Caki2 (cell line): ENCODE measurements at places on chromosomes 13 and 19. TPM values are rescaled to one million over a fixed set of nuclear protein-coding genes. Genes with fewer than 3 reads are reported as not detected.

CRTC1 gene
- 1.6 and 4.5 TPM in 2 replicates for total RNA-seq

DNA sequence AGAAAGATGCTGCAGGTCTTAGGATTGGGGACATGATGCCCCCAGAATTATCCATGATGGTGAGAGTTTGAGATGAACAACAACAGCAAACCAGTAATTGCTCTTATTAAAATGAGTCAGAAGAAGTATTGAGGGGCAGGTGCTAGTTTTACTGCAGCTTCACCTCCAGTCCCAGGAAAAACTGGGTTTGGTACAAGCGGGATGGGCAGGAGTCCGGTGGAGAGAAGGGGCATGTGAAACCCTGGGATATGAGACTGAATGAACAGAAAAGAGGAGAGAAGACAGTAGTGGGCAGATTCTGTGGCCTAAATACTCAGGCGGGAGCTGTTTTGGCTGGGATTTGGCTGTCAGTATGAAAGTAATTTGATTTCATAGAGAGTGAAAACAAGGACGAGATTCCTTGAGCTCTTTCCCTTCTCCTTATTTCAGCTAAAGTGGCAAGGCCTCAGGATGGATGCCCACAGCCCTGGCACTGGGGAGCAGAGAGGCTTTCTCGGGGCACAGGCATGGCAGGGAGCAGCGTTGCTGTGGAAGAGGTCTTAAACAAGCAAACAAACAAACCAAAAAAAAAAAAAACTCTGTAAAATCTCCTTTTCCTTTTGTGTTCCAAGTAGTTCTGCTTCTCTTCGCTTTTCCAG is 30.7 kb downstream of the NFIX start:
- no peak for DNase-seq

- DNase-seq = no peak
These were observed 1046.8 kb downstream of the SLITRK5 start for GRCh38 chr13:88717946-88718345.

GRCh38 chr13:109939180-109939579 is 152.8 kb upstream of the IRS2 start:
- no peak for DNase-seq

REXO1 gene
- total RNA-seq = 10.5 and 14.4 TPM in 2 replicates

DNA sequence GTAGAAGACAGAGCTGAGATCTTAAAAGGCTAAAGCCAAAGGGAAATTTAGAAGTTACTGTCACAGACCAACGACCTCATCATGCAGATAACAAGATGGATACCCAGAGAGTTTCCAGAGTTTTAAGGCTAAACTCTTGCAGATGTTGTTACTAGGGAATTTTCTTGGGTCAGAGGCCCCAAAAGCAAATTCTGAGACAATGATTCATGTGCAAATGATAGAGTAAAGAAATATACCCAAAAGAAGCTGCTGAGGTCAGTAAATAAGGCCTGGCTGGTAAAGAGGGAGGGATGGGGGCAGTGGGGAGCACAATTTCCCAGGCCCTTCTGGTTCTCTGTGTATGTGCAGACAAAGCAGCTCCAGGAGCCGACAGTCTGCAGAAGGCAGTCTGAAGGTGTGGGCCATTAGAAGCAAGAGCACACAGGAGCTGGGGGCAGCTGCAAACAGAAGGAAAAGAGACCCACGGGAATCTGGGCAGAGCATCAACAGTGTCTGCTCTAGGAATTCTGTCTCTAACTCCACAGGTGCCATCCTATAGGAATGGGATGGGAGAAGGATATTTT is 330.8 kb downstream of the TBC1D4 start:
- no peak for DNase-seq
